ENCODE measurements at places on chromosomes 4 and X.

GRCh38 chrX:47489507-47490275, 6.7 kb upstream of the ZNF41 start:
- no peak for DNase-seq

- DNase-seq: no peak
Measured at GRCh38 chr4:148831945-148832344, 389.7 kb upstream of the NR3C2 start.

DNA sequence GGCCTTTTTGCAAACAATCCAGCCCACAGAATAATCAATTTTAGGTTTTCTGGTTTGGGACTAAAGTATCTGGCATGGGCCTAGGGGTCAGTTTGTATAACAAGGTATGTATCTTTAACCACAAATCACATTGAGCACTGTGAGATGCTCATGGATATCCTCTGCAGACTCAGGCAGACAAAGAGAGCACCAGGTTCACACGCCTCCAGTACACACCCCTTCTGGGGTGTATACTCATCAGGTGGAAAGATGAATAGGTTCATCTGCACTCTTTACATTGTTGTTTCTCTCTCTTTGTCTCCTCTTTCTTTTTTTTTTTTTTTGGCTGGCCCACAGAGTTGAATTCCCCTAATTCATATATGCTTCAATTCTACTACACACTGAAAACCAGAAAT, 21.1 kb downstream of the TEC start:
- DNase-seq: no peak

- no peak for DNase-seq
Measured at GRCh38 chrX:53084043-53084570, 1.9 kb downstream of the TSPYL2 start.

DNA sequence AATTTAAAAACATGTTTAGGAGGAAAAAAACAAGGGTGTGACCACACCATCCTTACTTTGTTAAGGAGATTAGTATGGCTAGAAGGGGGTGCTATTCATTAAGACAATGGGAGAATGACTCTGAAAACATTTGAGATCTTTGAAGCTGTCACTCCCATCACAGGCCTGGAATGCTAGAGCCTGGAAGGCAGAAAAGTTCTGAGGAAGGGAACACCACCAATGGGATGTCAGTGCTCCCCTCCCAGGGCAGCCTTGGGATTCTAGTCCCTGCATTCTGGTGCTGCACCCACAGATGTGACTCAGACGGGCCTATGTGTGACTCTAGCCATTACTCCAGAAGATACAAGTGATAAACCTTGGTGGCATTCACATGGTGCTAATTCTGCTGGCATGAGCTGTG, 162.2 kb upstream of the ANXA10 start:
- DNase-seq: no peak

GRCh38 chr4:168612450-168613135, 115.7 kb downstream of the PALLD start:
- no peak for DNase-seq

DNA sequence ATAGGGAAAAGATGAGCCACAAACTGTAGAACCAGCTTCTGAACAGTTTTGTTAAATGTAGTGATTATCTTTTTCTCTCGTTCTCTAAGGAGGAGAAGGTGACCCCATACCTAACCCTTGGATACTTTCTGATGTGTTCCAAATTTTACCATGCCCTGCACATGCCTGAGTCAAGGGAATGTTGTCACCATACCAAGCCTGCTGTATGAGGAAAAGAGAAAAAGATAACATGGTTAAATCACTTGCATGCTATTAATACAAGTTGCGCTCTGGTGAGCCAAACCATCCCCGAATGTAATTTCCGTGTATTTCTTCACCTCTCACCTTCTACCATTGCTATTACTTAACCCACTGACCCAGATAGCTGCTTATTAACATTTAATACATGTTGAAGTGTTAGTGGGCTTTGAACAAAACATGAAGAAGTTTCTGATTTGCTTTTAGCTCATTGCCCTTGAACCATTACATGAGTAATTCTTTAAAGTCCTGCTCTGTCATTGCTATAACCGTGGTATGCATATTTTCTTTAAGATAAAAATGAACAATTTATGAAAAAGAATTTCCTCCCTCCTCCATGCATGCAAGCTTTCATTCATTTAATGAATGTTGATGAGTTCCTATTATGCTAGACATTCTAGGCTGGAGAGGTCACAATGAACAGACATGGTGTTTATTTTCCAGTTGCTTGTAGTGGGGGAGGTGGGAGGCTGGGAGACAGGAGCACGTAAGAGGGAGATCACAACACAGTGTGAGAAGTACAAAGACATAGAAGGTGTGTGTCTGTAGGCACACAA, 13.6 kb upstream of the KIT start:
- no peak for DNase-seq

DNA sequence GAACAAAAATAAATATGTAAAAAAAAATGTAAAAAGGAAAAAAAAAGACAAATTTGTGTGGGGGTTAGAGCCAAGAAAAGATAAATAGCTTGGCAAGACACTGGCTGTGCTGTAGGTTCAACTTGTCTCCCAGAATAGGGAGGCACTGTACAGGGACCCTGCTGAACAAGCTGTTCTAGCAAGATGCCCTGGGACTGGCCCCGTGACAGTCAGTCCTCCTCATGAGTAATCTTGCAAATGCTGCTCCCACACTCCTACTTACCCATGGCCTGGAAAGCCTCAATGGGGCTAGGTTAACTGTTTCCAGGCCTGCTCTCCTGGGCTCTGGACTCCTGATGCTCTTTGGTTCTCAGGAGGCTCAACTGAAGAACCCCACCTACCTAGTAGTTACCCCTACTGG, 106.8 kb downstream of the ATG4A start:
- no peak for DNase-seq

DNA sequence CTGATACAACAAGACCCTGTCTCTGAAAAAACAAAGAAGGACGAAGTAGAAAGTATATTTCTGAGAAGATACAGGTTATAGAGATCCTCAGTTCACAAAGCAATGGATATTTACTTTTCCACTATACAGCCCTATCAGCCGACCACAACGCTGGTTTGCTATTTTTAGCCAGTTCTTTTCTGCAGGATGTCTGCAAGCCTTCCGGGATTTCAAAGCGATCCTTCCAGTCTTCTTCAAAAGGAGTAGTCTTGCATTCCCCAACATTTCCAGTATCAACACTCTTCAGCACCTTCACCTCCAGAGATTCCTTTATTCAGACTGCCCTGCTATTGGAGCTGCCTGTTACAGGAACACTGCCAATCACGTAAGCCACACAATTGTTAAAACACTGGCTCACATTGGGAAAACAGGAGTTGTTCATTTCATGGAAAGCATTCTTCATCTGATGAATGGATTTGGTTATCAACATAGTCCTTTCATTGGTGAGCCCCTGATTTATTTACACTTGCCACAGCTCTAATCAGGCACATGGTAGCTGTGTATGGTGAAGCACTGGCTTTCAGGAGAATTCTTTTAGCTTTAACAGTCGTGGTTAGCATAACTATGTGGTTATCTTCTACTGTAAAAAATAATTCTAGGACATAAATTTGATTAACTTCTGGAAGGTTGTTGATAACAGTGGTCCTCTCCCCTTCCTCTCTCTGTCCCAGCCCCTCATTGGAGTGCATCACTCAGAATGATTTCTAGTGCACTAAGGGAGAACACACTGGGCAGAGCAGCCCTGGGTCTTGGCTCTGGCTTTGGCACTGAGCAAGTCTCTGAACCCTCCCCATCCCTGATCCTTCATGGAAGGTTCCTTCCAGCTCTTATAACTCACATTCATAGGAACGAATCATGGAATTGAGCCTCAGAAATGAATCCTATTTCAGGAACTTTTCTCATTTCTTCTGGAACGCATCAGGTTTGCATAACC, 109.9 kb upstream of the SORBS2 start:
- DNase-seq: no peak
